ENCODE measurements at places on chromosomes 1 and 21.

- DNase-seq, result no peak
Measured at GRCh38 chr1:155185783-155186066, 12.1 kb downstream of the TRIM46 start.

DNA sequence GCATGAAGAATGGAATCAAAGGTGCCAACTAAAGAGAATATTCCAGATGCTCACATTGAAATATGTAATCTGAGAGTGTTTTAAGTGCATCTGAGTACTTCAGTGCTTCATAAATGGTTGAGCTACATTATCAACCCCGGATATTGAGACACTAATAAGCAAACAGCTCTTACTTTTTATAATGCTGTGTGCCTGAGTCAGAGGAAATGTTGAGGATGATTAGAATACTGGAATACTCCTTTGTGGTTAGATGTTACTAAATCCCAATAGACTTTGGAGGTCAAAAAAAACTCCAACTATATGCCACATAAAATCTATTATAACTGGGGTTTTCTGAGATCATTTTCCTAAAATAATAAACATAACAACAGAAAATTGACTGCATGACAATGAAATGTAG lies 12.5 kb upstream of the KCNA3 start:
- no peak for DNase-seq

- peak; percentile 31 for DNase-seq
Measured at GRCh38 chr1:74324684-74325448, 89.7 kb downstream of the TNNI3K start.

- DNase-seq, result peak; percentile 30
Measured at GRCh38 chr1:160830321-160831153, 32.1 kb downstream of the CD244 start.

DNA sequence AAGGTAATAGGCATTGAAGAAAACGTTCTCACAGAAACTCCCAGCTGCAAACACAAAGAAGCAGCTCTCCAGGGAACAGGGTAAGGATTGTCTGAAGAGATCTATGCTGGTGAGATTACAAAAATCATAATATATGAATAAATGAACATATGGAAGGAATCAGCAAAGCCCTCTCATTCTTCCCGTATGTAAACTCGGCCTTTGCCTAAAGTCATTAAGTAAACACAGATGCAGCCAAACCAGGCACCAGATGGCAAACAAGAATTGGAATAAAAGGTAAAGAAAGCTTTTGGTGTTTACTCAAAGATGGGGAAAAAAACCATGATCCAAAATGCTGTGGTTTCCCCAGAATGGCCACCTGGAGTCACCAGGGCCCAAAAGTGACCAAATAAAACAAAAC lies 76.6 kb upstream of the HOOK1 start:
- no peak for DNase-seq

- DNase-seq, result peak; percentile 97
Measured at GRCh38 chr1:29569971-29570634, 333.8 kb downstream of the PTPRU start.
